Natural killer cell (primary cell): ENCODE measurements at places on chromosomes 1 and 21. TPM values are rescaled to one million over a fixed set of nuclear protein-coding genes. Genes with fewer than 3 reads are reported as not detected.

HPCAL4 gene
- 1.3 TPM for total RNA-seq

FHAD1 gene
- total RNA-seq = 1.9 TPM

VAV3 gene
- total RNA-seq = 96.6 TPM

GPA33 gene
- 2.9 TPM for total RNA-seq

- no peaks in the 10 kb centered on the region for H3K36me3 ChIP-seq
- no peaks in the 10 kb centered on the region for H3K4me1 ChIP-seq
- H3K27me3 ChIP-seq = peaks cover 17% of the 10 kb centered on the region
- DNase-seq = no peak
- H3K27ac ChIP-seq = no peak overlapping the region
Measured at GRCh38 chr1:220281159-220281574, 8.9 kb upstream of the RAB3GAP2 start.

DNA sequence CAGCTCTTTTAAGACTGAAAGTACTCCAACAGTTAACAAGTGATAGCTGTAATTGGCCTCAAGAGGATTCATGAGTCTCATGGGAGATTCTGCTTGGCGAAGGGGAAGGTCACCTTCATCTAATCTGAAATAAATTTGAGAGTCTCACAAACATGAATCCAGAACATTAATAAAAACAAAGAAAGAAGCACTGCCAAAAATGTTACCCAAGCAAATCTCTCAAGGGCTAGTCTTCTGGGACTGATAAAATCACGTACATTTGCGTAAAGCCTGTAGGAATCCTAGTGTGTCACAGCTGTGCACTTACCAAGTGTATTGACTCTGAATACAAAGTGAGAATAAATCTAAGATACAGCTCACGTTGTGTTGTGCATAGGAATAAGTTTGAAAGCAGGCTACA, 21.2 kb upstream of the NUF2 start:
- H3K4me1 ChIP-seq = no peaks in the 10 kb centered on the region
- H3K36me3 ChIP-seq = peaks cover 3% of the 10 kb centered on the region
- no peak overlapping the region for H3K4me3 ChIP-seq
- no peaks in the 10 kb centered on the region for H3K27me3 ChIP-seq
- no peak overlapping the region for H3K27ac ChIP-seq

GRCh38 chr1:206419783-206420182, 50.5 kb upstream of the IKBKE start:
- no peak overlapping the region for H3K4me3 ChIP-seq
- H3K4me1 ChIP-seq = no peaks in the 10 kb centered on the region
- peaks cover 16% of the 10 kb centered on the region for H3K36me3 ChIP-seq
- no peak overlapping the region for H3K27ac ChIP-seq

- no peak overlapping the region for H3K4me3 ChIP-seq
- no peaks in the 10 kb centered on the region for H3K27me3 ChIP-seq
- H3K36me3 ChIP-seq = no peaks in the 10 kb centered on the region
Measured at GRCh38 chr1:112904071-112904830, 51.7 kb downstream of the SLC16A1 start.

DNA sequence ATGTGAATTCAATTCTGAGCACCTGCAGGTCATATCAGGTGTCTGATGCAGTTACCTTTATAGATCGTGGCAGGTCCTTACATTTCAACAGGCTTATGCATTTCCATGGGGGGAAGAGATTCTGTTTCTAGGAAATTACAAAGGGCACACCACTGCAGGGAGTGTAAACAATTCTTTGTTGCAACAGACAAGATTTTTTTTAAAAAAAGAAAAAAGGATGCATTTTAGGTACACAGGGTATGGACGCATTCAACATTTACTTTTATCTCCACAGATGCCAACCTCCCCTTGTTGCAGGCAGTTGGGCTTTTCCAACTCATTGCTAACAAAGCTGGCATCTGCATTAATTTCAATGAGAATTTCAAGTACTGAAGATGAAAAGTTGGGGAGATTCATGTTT, 13.5 kb upstream of the TEKT2 start:
- H3K36me3 ChIP-seq = no peaks in the 10 kb centered on the region
- DNase-seq = no peak
- H3K4me3 ChIP-seq = no peak overlapping the region
- H3K27ac ChIP-seq = no peak overlapping the region

DNA sequence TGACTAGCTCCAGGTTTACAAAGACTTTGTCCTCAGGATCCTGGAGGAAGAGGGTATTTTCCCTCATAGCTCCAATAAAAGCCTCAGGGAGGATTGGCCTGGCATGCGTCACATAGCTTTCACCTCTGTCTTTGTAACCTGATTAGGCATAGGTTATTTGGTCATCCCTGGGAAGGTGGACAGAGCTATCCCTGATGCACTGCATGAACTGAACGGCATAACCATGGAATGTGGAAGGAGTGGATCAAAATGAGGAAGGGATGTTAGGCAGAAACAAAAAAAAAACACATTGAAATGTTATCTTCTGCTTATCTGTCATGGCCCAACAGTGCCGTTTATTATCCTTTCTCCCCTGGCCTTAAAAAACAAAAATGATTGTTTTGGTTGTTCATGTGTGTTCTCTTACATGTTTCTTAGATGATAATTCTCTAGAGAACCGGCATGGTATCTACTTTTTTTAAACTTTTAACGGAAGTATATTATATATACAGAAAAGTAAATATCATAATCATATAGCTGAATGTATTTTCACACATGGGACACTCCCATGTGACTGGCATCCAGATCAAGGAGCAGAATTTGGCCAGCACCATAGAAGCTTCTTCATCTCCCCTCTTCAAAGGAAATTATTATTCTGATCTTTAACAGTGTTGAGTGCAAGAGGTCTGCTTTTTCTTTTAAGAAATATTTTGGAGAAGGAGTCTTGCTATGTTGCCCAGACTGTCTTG, 85.3 kb downstream of the RPS6KC1 start:
- H3K4me1 ChIP-seq = no peaks in the 10 kb centered on the region
- no peak for DNase-seq
- H3K27ac ChIP-seq = no peak overlapping the region
- no peaks in the 10 kb centered on the region for H3K36me3 ChIP-seq
- no peaks in the 10 kb centered on the region for H3K27me3 ChIP-seq
- H3K4me3 ChIP-seq = no peak overlapping the region

DNA sequence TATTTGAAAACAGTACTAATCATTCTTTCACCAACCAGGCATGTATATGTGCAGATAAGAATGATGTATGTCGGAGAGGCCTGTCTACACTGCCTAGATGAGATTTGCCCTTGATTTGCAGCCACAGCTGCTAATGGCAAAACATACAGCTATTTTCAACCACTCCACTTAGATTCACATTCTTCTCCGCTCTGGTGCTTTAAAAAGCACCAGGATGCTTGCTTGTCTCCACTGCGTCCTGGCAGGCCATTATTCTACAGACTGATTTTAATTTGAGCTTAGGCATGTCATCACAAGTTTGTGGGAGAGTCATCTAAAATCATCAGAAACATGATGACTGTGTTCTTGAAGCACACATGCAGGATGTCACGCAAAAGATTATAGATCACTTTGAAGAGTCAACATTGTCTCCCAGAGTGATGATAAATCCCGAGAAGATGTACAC, 119.0 kb upstream of the NRIP1 start:
- H3K4me3 ChIP-seq = no peak overlapping the region
- no peak overlapping the region for H3K27ac ChIP-seq

- DNase-seq = no peak
- no peaks in the 10 kb centered on the region for H3K36me3 ChIP-seq
- no peak overlapping the region for H3K4me3 ChIP-seq
Measured at GRCh38 chr1:18726368-18726767, 95.7 kb downstream of the PAX7 start.
